Stimulated activated CD4-positive, alpha-beta T cell treated with anti-CD3 and anti-CD28 coated beads, Interleukin-4, amount 100 ng/mL, for 4 hours (primary cell): ENCODE measurements at places on chromosomes 4 and X.

GRCh38 chr4:95289028-95289634 lies 259.6 kb downstream of the UNC5C start:
- DNase-seq, result no peak

DNA sequence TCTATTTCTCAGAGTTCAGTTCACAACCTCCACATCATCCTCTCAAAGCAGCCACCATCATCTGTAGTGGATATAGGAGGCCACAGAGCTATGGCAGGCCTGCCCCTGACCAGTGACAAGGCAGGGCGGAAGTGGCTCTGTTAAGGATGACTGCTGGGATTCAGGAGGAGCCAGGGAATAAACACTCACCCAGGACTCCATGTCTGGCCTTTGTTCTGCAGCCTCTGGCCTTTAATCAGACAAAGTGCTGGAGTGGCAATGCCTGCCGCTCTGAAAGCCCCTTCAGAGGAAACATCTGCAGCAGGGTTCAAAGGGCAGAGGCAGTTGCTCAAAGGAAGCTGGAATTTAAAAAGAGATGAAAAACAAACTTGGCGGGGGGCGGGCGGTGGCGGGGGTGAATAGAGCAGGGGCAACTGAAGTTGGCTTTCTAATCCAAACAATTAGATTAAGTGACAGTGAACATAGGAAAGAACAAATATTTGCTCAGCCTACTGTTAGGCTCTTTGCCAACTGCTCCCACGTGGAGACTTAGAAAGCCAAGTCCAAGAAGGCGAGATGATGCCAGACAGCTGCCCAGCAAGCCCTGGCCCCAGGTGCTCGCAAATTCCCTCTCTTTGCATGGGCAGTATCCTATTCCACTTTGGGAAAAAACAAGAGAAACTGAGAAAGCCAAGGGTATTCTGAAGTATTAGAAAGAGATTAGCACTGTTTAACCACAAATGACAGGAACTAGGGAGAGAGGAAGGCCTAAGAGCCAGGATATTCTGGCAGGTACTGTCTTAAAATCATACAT lies 5.5 kb downstream of the MPP1 start:
- no peak for DNase-seq

GRCh38 chr4:10765386-10765785 lies 80.8 kb upstream of the CLNK start:
- DNase-seq, result no peak

DNA sequence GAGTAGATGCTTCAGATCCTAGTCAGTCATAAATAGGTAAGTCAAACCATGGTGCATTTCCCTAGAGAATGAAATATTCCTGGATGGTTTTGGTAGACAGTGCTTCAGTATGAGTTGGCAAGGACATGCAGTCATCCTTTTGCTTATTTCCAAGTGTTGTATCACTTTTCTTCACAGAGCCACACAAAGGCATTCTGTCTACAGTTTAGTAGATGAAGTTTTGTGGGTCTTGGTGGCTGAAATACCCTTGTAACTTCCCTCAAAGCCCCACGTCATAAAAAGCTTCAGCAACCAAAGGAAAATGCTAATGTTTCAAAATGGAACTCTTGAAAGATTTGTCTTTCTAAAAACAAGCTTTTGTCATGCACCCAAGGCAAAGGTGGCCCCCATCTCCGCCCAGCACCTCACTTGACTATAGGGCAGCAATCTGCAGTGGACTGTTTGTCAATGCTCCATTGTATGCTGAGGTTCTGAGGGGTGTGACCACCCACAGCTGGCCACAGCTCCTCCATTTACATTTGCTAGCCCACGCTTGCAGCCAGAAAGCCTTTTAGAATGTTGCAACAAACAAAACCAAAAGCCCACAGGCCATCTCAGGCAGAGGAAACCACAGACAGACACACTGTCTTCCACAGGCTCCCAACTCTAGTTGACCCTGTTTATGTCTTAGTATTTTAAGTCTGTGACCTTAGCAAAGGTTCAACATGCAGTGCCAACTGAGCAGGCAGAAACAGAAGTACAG lies 87.1 kb upstream of the FAM9C start:
- no peak for DNase-seq

- DNase-seq, result no peak
Observed at GRCh38 chr4:144294211-144294610, 153.7 kb upstream of the GYPA start.

DNA sequence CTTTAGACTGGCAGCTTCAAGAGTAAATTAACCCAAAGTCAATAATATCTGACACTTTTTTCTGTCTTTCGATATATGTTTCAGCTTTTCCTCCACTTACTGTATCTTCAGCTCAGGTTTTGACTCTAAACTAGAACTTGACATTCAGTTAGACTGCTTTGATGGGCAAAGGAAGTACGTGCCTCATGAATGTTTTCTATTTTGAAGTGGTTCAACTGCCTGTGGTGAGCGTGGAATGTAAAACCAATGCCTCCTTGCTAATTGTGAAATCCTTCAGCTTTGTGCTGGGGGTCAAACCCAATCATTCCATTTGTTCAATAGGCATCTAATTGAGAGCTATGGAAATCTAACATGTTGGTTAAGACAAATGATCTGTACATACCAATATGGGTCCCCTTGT lies 857.0 kb upstream of the HTR2C start:
- no peak for DNase-seq

- no peak for DNase-seq
Observed at GRCh38 chrX:68365341-68365740, 68.0 kb downstream of the OPHN1 start.

DNA sequence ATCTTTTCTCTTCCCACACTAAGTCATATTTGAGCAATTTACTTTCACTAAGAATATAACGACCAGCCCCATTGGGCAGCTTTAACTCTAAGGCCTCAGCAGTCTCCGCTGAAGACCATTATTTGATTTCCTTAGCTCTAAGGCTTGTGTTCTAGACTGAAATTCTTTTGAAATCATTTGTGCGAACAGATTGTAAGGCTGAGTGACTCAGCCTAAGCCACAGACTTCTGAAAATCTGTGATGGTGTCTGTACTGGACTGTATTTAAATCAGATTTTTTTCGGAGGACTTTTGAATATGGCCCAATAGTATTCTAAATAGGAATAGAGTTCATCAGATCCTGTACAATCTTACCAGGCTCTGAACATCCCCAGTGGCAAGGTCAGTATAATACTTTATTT lies 150.3 kb upstream of the TECRL start:
- DNase-seq, result no peak

DNA sequence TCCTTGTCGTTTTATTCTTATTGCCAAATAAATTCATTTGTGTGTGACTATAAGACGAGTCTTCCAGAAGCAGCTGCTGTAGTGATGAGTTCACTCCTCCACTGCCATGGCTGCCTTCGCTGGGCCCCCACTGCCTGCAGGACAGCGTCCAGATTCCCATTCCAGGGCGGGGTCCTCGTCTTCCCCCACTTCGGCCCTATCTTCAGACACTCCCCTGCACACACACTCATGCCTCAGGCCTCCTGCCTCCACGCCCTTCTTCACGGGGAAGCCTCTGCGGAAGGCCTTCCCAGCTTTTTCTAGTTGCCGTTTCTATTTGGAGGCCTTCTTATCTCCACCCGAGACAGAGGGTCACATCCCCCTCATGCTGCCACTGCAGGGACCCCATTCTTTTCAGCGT lies 80.4 kb downstream of the SHROOM2 start:
- DNase-seq, result no peak

GRCh38 chr4:142687547-142688275 lies 158.4 kb downstream of the INPP4B start:
- DNase-seq, result no peak

DNA sequence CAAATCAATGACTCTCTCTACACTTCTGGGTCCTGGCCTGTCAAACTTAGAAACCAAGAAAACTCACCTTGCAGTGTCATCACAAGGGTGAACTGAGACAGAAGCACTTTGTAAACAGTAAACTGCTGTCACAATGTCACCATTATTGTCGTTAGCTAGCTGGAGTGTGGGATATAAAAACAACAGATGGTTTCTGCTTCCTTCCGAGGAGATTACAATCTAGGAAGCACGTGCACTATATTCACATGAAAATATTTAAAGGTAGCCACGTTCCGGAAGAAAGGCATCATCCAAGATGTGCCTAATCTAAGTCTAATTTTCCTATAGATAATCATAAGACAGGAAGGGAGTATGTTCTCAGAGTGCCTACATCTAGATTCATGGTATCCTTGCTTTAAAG lies 64.7 kb upstream of the ACSL1 start:
- no peak for DNase-seq

DNA sequence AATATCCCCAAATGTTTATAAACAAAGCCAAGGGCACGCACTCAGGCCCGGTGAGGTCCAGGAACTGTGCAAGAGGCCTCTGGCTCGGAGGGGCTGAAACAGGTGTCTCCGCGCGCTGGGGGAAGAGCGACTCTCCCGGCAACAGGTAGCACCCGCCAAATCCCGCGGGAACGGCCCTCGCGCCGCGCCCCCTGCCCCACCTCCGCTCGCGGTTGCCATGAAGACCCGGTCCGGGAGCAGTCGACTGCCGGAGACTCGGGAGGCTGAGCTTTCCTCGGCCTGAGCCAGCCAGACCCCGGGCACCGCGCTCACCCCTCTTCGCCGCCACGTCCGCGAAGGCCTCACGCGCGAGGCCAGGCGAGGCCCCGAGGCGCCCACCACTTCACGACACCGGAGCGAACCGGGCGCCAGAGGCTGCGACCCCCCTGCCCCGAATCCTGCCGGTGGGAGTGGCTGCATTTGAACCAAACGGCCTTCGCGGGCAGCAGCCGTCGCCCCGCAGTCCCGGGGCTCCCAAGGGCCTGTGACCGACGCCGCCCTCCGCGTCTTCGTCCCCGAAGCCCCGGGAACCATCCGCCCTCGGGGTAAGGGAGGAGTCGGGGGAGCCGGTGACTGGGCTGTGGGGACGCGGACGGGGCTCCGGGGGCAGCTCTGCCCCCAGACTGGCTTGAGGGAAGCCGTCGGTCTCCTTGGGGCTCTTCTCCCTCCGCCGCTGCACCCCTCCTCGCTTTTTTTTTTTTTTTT lies at the start of gene NSUN7:
Gene NSUN7 (plus strand): TSS at position 239 of the 744 bp plus-strand sequence. CDS start 739 bp downstream, outside the sequence.
- DNase-seq, result no peak

- DNase-seq, result no peak
Observed at GRCh38 chr4:170581322-170581721, 491.6 kb upstream of the AADAT start.

DNA sequence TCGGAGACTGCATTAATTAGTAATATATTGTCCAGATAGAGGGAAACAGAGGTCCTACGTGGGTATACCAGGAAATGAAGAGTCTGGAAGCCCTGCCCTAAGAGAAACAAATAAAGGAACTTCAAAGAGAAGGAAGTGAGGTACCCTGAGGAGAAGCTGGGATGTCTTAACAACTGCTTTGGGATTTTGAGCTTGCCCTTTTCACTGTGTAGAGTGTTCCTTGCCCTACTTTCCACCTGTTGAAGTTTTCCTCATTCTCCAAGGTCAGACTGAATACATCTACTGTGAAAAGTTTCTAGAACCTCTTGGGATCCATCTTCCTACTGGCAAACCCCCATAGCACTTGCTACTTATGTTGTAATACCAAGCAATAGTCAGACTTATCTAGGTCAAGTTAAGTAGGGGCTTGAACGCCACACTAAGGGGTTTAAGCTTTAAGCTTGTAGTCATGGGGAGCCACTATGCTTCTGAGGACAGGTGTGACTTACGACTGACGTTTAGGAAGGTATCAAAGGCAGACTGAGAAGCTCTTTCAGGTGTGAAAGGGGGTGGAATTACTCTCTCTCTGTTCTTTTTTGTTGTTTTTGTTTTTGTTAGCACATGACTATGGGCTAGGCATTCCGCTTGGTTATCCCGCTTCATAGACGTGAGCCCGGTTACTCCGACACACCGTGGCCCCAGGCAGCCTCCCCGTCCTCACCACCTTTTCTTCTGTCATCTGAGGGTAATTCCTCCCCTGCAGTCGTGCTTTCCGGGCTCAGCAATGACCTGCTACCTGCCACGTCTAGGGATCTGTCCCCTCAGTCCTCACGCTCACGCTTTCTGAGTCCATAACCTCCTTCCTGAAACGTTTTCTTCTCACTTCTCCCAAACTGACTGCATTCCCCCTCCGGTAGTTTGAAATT lies 959 bp upstream of the REST start:
- DNase-seq, result peak; percentile 5

- no peak for DNase-seq
Observed at GRCh38 chrX:119488749-119489148, 20.5 kb downstream of the SLC25A5 start.

DNA sequence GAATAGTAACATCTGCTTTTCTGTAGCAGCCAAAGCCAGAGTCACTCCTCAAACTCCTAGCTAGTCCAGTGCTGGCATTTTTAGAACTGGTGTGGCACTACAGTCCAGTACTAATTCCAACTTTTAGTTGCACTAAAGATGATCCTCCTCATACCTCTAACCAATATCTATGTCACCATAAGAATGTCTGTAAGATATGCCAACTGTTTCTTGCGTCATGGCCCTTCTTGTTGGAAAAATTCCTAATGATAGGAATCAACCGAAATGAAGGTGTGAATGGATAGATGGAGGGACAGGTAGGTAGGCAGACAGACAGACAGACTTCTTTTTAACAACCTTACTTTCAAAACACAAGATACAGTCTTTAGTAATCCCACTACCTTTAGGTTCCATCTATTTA lies 74.6 kb upstream of the PRSS48 start:
- no peak for DNase-seq

DNA sequence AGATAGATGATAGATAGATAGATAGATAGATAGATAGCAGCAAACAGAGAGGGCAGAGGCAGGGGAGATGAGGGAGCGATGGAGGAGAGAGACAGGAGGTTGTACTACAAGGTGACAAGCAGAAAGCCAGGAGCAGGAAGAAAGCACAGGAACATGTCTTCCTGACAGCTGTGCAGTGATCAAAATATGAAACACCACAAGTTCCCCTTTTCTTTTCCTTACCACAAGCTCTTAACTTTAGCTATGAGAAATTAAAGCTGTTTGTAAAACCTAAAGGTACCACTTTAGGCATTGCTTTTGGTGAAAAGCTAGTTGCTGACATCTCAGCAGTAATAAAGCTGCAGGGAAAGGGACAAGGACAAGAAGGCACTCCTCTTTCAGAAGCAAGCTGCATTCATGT lies 9.1 kb upstream of the MAGED4B start:
- no peak for DNase-seq

- no peak for DNase-seq
Observed at GRCh38 chr4:141684785-141685184, 48.4 kb downstream of the IL15 start.

- no peak for DNase-seq
Observed at GRCh38 chr4:179709961-179710624, 2267.9 kb upstream of the AGA start.
